ENCODE measurements at places on chromosomes 4 and X. TPM values are rescaled to one million over a fixed set of nuclear protein-coding genes. Genes with fewer than 3 reads are reported as not detected.

DNA sequence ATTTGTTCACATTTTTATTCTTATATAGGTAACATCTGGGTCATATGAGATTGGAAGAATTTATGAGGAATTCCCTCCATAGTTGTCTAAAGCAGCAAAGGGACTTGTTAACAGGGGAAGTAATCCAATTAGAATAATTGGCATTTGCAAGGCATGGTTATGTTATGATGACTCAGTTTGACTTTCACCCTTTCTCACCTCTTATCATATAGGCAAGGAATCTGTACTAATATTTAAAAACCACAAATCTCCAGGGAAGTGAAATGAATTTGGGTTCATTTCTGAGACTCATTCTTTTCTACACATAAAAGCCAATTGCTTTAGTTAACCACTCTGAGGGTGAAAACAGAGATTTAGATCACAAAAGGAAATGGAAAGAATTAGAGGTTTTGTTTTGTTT lies 281.5 kb upstream of the DKK2 start:
- no peak overlapping the region for H3K27ac ChIP-seq
- no peak for DNase-seq
- no peaks in the 10 kb centered on the region for H3K27me3 ChIP-seq
- no peaks in the 10 kb centered on the region for H3K36me3 ChIP-seq

GRCh38 chrX:23797371-23798128 lies 14.6 kb downstream of the SAT1 start:
- H3K4me1 ChIP-seq: peaks cover 3% of the 10 kb centered on the region
- no peaks in the 10 kb centered on the region for H3K36me3 ChIP-seq
- H3K27me3 ChIP-seq: no peaks in the 10 kb centered on the region
- DNase-seq: no peak
- H3K27ac ChIP-seq: no peak overlapping the region
- H3K4me3 ChIP-seq: no peak overlapping the region

DNA sequence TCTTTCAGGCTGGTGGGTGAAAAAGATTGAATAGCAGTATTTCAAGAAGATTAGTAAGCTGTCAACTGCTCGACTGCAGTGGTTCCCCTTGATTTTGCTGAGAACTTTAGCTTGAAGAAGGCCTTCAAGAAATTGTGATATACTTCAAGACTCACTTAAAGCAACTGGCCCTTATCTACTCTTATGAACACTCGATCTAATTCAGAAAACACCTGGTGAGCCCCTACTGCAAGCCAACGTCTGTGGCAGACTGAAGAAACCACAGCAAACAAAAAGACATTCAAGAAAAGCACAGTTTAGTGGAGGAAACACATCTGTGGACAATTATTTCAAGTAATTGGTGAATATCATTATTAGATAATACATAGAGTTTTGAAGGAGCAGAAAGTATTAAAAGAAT lies 119.0 kb downstream of the INPP4B start:
- no peaks in the 10 kb centered on the region for H3K36me3 ChIP-seq
- peaks cover 4% of the 10 kb centered on the region for H3K4me1 ChIP-seq
- no peak for DNase-seq
- H3K27me3 ChIP-seq: no peaks in the 10 kb centered on the region
- H3K27ac ChIP-seq: no peak overlapping the region

DNA sequence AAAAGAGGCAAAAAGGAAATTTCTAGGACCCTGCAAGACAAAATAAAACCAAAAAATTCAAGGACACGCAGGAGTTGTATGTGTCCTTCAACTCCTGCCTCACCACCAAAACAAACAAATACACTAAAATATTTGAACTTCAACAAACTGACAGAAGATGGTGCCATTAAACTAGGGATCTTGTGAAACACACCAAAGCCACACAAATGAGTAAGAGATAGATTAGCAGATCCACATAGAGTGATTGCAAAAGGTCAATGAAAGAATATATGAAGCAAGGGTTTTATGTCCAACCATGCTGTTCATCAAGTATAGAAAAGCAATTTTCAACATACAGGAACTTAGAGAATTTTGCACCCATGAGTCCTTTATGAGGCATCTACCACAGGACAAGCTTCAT lies 40.1 kb upstream of the SCML1 start:
- H3K27me3 ChIP-seq: no peaks in the 10 kb centered on the region
- DNase-seq: no peak
- H3K4me1 ChIP-seq: no peaks in the 10 kb centered on the region
- no peaks in the 10 kb centered on the region for H3K36me3 ChIP-seq
- H3K4me3 ChIP-seq: no peak overlapping the region

Gene AFF2
- total RNA-seq: 0.40 TPM

GRCh38 chrX:445727-446126 lies 59.0 kb upstream of the PPP2R3B start:
- H3K36me3 ChIP-seq: no peaks in the 10 kb centered on the region
- DNase-seq: no peak
- no peak overlapping the region for H3K27ac ChIP-seq
- no peaks in the 10 kb centered on the region for H3K27me3 ChIP-seq
- H3K4me3 ChIP-seq: no peak overlapping the region

- H3K4me3 ChIP-seq: no peak overlapping the region
- H3K27me3 ChIP-seq: no peaks in the 10 kb centered on the region
- DNase-seq: no peak
- no peaks in the 10 kb centered on the region for H3K4me1 ChIP-seq
- H3K27ac ChIP-seq: no peak overlapping the region
- H3K36me3 ChIP-seq: no peaks in the 10 kb centered on the region
Observed at GRCh38 chr4:165784672-165785071, 88.4 kb upstream of the TLL1 start.

Gene IL15
- 0.91 TPM for total RNA-seq

DNA sequence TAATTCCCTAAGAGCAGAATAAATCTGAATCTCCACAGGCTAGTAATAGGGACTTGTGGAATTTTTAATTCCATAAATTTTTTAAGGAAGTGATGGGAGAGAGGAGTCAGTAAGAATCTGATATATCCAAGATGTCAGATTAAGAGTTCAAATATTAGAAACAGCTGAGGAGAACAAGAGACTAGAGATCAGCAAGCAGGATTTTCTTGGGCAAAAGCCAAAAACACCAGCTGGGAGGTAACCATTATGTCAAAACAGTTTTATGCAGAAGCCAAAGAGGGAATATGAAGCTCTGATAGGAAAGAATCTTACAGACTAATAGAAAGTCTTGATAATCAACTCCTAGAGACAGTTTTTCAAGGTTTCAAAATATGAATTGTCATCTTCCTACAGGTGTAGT lies 72.2 kb upstream of the RBPJ start:
- no peak for DNase-seq
- H3K36me3 ChIP-seq: no peaks in the 10 kb centered on the region
- H3K4me1 ChIP-seq: peaks cover 3% of the 10 kb centered on the region

DNA sequence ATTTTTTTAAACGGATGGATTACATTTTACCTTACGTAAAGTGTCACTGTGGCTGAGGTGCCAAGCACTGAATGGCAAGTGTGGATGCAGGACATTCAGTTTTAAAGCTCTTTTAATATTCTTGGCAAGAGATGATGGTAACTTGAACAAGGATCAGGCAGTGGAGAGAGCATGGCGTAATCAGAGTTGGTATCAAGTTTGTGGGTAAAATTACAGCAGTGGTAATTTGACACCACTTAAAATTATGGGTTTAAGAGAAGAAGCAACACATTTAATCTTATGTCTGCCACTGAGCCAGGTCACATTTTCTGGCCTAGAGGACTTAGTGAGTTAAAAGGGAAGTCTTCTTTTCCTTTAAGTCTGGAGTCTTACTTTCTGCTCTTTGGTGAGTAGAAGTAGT lies 100.5 kb downstream of the NAA11 start:
- H3K27ac ChIP-seq: no peak overlapping the region
- H3K27me3 ChIP-seq: no peaks in the 10 kb centered on the region
- H3K4me1 ChIP-seq: no peaks in the 10 kb centered on the region
- no peaks in the 10 kb centered on the region for H3K36me3 ChIP-seq
- no peak for DNase-seq

DNA sequence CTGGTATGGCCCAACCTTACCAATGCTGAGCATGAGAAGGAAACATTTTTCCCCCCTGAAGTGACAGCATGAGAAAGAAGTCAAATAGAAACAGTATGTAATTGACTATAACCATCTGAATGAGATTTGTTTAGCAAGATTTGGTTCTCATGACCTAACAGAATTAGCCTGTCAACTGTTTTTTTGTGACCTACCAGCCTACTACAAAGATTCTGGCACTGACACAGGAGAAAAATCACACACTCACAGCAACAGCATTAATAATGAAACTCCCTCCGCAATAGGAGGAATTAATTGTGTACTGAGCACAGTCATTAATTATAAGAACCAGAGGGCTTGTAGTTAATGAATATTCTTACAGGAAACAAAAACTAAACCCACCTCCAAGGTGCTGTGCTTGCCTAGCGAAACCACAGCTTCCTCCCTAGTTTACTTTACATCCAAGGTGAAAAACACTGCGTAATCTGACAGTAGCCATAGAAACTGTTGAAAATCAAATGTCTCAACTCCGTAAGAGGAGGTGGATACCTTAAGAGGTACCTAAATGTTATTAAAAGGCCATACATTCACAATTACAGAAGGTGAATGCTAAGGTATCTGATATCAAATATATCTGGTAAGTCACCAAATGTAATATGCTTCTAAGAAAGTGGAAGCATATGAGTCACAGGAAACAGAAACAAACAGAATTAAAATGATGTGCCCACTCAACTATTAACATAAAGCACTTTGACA lies 34.9 kb downstream of the MMRN1 start:
- peak overlapping the region; percentile 60 for H3K4me3 ChIP-seq
- peak; percentile 43 for DNase-seq
- H3K27me3 ChIP-seq: no peaks in the 10 kb centered on the region
- H3K27ac ChIP-seq: peak overlapping the region; percentile 54
- peaks cover 15% of the 10 kb centered on the region for H3K4me1 ChIP-seq

Gene GABRG1
- total RNA-seq: not detected

DNA sequence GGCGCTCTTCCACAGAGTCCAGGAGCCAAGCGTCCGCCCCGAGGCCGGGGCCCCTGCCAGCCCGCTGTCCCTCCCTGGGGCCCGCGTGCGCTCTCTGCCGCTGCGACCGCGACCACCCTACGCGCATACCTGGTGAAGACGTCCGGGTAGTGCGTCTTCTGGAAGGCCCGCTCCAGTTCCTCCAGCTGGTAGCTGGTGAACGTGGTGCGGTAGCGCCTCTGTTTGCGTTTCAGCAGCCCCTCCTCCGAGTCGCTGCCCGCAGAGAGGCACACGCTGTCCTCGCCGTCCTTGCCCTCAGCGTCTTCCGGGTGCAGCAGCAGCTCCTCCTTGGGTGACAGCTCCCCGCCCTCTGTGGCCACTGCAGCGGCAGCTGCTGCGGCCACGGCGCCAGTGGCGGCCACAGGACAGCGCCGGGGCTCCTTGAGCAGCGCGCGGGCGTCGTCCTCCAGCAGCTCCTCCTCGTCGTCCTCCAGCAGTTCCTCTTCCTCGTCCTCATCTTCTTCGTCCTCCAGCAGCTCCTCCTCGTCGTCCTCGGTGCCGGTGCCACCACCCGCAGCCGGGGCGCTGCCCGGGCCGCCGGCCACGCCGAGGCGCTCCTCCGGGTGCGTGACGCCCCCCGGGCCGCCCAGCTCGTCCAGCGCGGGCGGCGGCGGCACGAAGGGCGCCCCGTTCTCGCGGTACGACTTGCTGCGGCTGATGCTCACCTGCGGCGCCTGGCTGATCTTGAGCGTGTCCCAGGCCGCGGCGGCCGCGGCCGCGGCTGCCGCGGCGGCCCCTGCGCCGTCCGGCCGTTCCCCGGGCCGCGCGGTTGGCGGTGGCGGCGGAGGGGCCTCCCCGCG lies 2.8 kb downstream of the ARX start:
- no peak overlapping the region for H3K27ac ChIP-seq
- peak overlapping the region; percentile 67 for H3K4me3 ChIP-seq
- peaks cover 12% of the 10 kb centered on the region for H3K4me1 ChIP-seq
- H3K27me3 ChIP-seq: peaks cover 69% of the 10 kb centered on the region
- DNase-seq: no peak

Gene PNMA3
- total RNA-seq: 1.1 TPM

DNA sequence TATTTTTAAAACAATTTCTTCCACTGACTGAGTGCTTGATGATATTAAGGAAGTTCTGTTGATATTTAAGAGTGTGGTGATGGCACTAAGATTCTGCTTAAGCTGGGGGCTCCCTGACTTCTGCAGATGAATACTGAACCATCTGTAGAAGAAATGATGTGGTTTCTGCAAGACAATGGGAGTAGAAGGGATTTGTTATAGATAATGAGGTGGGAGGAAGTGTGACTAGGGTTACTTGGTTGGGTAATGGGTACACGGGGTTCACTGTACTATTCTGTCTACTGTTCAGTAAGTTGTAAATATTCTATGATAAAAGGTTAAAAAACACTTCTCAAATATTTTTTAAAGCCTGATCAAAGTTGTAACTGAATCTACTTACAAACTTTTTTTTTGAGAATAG lies 60.9 kb upstream of the TXK start:
- no peak for DNase-seq
- H3K36me3 ChIP-seq: no peaks in the 10 kb centered on the region
- no peaks in the 10 kb centered on the region for H3K27me3 ChIP-seq
- H3K27ac ChIP-seq: no peak overlapping the region
- H3K4me3 ChIP-seq: no peak overlapping the region

GRCh38 chr4:9765091-9765490 lies 16.3 kb upstream of the DRD5 start:
- H3K27ac ChIP-seq: no peak overlapping the region
- H3K4me1 ChIP-seq: peaks cover 1% of the 10 kb centered on the region
- peak; percentile 34 for DNase-seq
- H3K4me3 ChIP-seq: no peak overlapping the region
- no peaks in the 10 kb centered on the region for H3K36me3 ChIP-seq

Gene MAGEA11
- not detected for total RNA-seq

Gene P2RY8
- total RNA-seq: 65.5 TPM

Gene GAR1
- total RNA-seq: 24.1 TPM

- no peaks in the 10 kb centered on the region for H3K27me3 ChIP-seq
- H3K36me3 ChIP-seq: peaks cover 50% of the 10 kb centered on the region
- peak overlapping the region; percentile 25 for H3K27ac ChIP-seq
- peak overlapping the region; percentile 40 for H3K4me3 ChIP-seq
Observed at GRCh38 chrX:49174723-49175122, 3.0 kb downstream of the PLP2 start.

GRCh38 chrX:11427453-11428071 lies 134.3 kb downstream of the AMELX start:
- peaks cover 4% of the 10 kb centered on the region for H3K4me1 ChIP-seq
- no peak for DNase-seq
- no peak overlapping the region for H3K27ac ChIP-seq
- no peak overlapping the region for H3K4me3 ChIP-seq
- H3K27me3 ChIP-seq: peaks cover 15% of the 10 kb centered on the region

Gene FHL1
- total RNA-seq: 14.4 TPM

DNA sequence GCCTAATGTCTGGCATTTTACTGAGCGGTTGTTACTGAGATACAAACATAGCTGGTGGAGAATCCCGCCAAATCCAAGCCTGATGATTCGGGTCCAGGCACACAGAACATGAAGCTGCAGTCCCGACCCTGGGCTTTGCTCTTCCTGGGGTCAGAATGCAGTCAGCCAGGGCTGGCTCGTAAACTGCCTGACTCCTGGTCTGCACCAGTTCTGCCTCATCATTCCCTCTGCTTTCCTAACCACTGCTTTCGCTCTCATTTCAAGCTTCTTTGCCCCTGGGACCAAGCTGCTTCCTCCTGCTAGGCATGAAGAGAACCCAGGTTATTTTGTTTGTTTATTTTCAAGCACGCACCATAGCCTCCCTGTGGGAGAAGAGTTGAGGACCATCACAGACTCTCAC lies 39.3 kb downstream of the GATB start:
- no peak for DNase-seq
- H3K4me3 ChIP-seq: no peak overlapping the region
- no peaks in the 10 kb centered on the region for H3K36me3 ChIP-seq
- H3K27ac ChIP-seq: no peak overlapping the region
- no peaks in the 10 kb centered on the region for H3K27me3 ChIP-seq
- H3K4me1 ChIP-seq: peaks cover 6% of the 10 kb centered on the region

Gene CSAG2
- total RNA-seq: not detected

GRCh38 chr4:94995684-94996394 lies 238.1 kb downstream of the BMPR1B start:
- peaks cover 2% of the 10 kb centered on the region for H3K27me3 ChIP-seq
- peaks cover 7% of the 10 kb centered on the region for H3K4me1 ChIP-seq
- peak overlapping the region; percentile 44 for H3K27ac ChIP-seq
- no peak for DNase-seq
- H3K36me3 ChIP-seq: no peaks in the 10 kb centered on the region

Data from activated CD8-positive, alpha-beta T cell treated with anti-CD3 and anti-CD28 coated beads, Interleukin-2, amount 10 ng/mL, durations not matched to agents 7 days and 5 days (primary cell).